ENCODE measurements at places on chromosomes 16 and 17.
A peak's percentile ranks its signal among the peaks of the same experiment; 100 is the strongest.

GRCh38 chr17:56594320-56595107 lies 1.0 kb downstream of the NOG start:
- no peak for DNase-seq

DNA sequence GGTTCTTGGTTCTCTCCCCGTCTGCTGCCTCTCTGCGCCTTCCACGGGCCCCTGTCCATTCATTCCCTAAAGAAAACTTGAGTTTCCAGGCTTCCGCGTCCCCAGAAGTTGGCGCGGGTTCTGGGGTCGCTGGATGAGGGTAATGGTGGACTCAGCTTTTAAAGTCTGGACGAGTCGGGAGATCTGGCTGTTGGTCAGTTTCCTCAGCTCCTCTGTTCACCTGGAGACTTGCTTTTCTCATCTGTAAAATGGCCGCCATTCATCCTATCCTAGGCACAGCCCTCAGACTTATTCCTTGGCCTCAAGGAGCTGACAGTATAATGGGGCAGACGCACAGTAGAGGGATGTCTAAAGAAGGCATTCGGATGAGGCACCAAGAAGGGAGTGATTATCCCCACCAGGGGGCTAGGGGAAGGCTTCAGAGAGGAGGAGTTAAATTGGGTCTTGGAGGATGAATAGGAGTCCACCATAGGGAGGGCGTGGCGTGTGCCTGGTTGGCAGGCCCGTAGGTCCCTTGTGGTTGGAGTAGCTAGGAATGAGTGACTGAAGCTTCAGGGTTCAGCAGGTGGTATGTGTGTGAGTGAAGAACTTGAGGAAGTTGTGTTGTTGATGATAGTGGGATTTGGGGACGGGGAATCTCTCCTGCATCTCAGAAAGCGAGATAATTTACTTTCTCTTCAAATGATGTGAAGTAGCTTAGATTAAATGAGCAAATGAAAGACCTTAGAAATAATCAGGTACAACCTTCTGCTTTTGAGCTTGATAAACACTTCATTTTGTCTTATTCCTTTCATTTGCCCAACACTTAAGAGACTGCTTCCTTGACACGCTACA lies 652 bp downstream of the VPS35L start:
- DNase-seq, result peak; percentile 23

DNA sequence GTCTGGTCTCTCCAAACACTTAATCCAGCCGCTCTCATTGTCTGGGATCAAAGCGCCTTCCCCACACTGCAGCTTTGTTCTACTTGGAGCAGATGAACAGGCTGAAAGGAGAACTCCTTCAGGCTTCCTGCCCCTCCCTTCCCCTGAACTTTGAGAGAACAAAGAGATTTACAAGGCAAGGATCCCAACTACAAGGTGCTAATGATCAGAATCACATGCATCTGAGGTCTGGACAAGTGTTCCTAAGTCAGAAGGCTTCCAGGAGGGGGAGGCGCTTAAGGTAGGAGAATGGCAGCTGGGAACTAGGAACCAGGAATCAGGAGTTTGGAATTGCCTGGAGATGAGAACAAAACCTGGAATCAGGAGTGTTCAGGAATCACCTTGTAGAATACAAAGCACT lies 606.3 kb upstream of the CDH11 start:
- no peak for DNase-seq

DNA sequence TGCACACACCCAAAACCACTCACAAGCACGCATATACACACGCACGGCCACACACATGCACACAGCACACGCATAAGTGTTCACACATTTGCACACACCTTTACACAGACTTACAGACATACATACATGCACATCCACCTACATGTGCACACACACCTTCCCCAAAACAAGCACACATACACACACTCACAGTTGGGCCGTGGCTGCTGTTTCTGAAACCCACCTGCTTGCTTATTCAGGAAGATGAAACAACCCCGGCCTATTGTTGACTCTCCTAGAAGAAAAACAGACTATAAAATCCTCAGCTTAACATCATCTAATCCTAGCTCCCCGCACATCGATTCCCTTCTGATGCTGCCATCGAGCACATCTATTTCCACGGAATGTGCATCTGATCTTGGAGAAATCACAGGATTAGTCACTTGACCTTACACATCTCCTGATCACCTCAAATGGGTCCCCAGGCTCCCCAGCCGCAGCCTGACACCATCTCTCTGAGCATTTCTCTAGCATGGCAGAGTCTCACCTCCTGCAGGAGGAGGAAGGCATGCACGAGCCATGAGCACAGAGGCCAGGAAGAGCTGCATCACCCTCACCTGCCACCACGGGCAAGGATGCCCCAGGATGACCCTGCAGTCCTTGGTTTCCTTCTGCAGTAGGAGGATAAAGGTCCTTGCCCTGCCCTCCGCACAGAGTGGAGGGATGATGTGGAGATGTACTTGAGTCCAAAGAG lies 105.8 kb upstream of the CDH5 start:
- no peak for DNase-seq

GRCh38 chr16:28974007-28974436 lies 556 bp upstream of the SPNS1 start:
- DNase-seq, result no peak

GRCh38 chr16:2704983-2705275 lies 15.1 kb downstream of the PRSS27 start:
- DNase-seq, result no peak

GRCh38 chr17:19339341-19339815 lies 23.1 kb downstream of the B9D1 start:
- no peak for DNase-seq

GRCh38 chr17:47846716-47847340 lies 4.1 kb downstream of the SP6 start:
- no peak for DNase-seq

DNA sequence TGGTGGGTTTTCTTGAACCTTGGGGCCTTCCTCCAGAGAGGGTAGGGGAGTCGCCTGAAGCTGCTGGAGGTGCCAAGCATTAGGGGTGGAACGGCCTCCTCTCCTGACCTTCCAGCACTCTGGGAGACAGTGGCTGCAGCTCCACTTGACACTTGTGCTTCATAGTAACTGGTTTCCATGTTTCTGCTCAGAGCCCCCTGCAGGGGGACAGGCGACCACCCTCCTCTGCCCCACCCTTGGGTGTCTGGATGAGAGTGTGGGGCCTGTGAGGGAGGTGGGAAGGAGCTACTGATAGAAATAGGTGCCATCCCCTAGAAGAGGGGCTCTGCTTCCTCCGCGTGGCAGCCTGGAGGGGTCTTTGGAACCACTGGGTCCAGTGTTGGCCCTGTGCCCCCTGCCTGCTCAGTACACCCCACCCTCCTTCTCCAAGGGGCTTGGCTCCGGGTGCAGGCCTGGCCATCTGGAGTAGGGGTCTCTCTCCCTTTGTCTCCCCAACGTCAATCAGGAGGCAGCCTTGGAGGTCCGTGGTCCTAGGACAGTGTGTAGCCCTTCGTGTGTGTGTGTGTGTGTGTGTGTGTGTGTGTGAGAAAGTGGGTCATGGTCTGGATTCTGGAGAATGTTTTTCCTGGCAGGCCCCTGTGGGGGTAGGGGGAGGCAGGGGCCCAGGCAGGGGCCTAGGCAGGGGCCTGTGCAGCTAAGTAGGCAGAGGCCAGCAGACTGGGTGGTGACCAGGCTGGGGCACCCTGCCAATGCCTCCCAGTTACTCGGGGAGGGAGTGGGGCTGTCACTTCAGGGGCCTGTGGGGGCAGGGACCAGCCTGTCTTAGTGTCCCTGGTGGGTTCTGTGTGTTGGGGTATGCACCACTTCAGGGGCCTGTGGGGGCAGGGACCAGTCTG lies 4.9 kb downstream of the LASP1 start:
- DNase-seq, result no peak

GRCh38 chr17:2963332-2964027 lies 99.9 kb downstream of the OR1D5 start:
- no peak for DNase-seq

GRCh38 chr17:10309003-10309974 lies 63.5 kb downstream of the MYH13 start:
- DNase-seq, result no peak

All from GM12892 (cell line).